ENCODE measurements at places on chromosomes 7 and 10.
A peak's percentile ranks its signal among the peaks of the same experiment; 100 is the strongest.

DNA sequence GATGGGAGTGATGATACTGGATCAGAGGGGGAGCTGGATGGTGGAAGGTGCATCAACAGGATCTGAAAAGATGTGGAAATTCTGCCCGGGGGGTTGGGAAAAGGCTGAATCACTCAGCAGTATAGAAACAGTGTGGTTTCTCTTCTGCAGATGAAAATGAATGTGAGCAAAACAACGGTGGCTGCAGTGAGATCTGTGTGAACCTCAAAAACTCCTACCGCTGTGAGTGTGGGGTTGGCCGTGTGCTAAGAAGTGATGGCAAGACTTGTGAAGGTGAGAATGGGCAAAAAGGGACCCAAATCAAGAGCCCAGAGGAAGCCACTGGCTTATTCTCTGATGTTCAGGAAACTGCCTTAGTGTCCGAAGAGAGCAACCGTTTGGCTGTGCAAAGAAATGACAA, 12.9 kb downstream of the OIT3 start:
- DNase-seq, result no peak

GRCh38 chr10:129411772-129412171, 55.3 kb upstream of the MGMT start:
- no peak for DNase-seq

GRCh38 chr7:131342864-131343442, 15.3 kb downstream of the MKLN1 start:
- DNase-seq, result no peak

DNA sequence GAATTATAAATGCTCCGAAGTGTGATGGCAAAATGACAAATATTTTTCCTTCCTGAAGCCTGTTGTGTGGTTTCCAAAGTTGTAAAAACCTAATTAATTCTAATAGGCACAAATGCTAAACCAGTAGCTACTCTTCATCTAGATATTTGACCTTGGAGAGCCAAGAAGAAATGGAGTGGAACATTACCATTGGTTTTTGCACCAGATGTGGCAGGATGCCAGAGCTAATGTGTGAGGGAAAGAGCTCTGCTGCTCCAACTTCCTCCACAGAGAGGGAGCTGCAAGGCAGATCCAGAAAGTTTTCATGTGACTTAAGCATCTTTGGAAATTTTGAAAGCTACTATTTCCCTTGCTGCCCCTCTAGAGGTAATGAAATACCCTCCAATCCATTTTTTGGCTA, 65.1 kb upstream of the HPS1 start:
- DNase-seq, result no peak

GRCh38 chr7:97024209-97025129, at the start of gene DLX5:
DLX5 (minus strand) TSS chr7:97024831; CDS start chr7:97024623, 208 bp downstream.
- no peak for DNase-seq

DNA sequence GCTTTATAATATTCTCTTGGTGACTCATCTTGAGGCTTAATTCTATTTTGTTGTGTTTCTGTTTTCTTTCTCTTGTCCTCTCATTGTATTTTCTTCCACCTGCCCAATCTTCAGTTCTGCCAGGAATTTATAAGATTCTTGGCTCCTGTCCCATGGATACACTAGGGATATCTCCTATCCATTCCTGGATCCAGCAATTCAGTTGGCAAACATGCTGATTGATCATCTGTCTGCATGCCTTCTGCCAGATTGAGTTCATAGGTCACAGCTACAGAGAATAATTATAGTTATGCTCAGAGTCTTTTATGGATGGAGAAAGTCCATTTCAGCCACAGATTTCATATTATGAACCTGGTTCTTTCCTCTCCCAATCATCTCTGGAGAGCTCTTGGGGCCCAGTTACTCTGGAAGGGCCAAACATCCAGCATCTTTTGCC, 140.4 kb upstream of the MAGI2 start:
- DNase-seq, result no peak

DNA sequence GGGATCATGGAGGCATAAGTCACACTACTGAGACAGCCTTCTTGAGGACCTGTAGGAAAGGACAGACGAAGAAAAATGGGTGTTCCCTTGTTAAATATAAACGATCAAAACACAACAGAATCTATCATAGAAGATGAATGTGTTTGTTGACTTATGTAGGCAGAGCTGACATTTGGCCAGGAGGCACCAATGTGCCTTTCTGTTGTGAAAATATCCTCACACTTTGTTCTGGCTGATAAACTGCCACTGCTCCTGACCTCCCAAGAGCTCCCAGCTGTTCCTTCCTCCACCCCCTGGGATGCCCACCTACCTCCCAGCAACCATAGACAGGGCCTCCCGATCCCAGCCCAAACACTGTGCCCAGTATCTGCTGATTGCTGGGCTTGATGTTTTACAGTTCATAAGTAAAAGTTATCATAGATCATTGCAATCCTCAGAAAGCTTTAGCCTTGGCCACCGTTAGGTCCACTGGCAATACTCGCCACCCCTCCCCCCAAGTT, 116.6 kb downstream of the CTTNBP2 start:
- DNase-seq, result no peak

DNA sequence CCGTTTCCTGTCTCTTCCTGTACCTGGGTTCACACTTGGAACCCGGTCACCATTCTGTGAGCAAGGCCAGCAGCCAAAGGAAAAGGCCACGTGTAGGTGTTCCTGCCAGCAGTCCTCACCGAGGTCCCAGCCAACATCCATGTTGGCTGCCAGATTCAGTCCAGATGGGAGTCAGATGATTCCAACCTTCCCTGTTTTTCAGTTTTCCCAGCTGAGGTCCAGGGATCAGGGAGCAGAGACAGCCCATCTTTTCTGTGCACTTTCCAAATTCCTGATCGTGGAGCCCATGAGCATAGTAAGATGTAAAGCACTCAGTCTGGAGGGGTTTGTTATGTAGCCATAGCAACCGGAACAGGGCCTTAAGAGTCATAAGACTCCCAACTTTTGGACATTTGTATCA, 3.9 kb upstream of the PVRIG start:
- DNase-seq, result peak; percentile 13

GRCh38 chr10:131784363-131785120, 116.3 kb upstream of the PPP2R2D start:
- DNase-seq, result no peak

- DNase-seq, result no peak
These were observed 24.9 kb downstream of the KLF6 start for GRCh38 chr10:3760083-3760482.

- DNase-seq, result peak; percentile 36
These were observed 754 bp upstream of the PHYHIPL start for GRCh38 chr10:59175538-59176240.
